ENCODE measurements at places on chromosomes 11 and 22.

DNA sequence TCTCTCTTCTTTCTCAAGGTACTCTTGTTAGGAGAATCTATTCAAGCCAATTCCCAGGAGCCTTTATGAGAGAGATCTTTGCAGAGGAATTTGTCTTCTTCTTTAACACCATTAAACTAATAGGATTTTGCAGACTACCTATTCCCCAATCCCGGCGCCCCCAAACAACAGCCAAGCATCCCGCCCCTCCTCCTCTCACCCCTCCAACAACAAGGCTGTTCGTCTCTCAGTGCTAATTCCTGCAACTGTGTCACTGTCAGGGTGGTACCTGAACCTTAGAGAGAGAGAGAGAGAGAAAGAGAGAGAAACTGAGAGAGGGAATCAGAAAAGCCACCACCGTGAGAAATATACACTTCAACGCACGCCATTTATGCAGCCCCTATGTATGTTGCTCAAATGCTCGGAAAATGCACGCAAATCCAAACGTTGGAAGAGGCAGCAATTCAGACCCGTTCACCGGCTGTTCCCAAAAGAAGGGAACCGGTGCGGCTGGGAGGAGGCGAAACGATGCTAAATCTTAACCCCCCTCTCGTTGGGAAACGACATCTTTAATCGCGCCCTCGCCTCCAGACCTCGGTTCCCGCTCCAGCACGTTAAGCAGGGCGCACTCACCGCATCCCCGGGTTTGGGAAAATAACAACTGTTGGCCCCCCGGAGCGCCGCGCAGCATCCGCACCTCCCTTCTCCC lies 961 bp downstream of the KCNA4 start:
- DNase-seq = no peak

- no peak for DNase-seq
Observed at GRCh38 chr11:3221408-3222002, 2.9 kb upstream of the MRGPRG start.

GRCh38 chr11:76579056-76579751 lies 91.3 kb downstream of the LRRC32 start:
- no peak for DNase-seq

- peak; percentile 27 for DNase-seq
Observed at GRCh38 chr11:128552783-128553661, 34.3 kb downstream of the ETS1 start.

- no peak for DNase-seq
Observed at GRCh38 chr11:22763166-22763565, 66.4 kb downstream of the SVIP start.
